ENCODE measurements at places on chromosomes 5 and 9.

GRCh38 chr5:55407984-55408383, 100.2 kb downstream of the MTREX start:
- DNase-seq: no peak

- no peak for DNase-seq
Measured at GRCh38 chr9:28984016-28984415, 1410.7 kb upstream of the C9orf72 start.

DNA sequence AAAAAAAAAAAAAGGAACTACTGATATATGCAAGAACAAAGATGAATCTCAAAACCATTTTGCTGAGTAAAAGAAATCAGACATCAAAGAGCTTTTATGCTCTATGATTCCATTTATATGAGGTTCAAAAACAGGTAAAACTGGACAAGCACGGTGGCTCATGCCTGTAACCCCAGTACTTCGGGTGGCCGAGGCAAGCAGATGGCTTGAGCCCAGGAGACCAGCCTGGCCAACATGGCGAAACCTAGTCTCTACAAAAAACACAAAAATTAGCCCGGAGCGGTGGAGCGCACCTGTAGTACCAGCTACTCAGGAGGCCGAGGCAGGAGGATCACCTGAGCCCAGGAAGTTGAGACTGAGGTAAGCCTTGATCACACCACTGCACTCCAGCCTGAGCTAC, 7.8 kb downstream of the PTBP3 start:
- DNase-seq: no peak

- DNase-seq: no peak
Measured at GRCh38 chr5:93189707-93190120, 391.3 kb downstream of the NR2F1-AS1 start.

- DNase-seq: no peak
Measured at GRCh38 chr9:125332527-125332926, 70.9 kb downstream of the GAPVD1 start.

- no peak for DNase-seq
Measured at GRCh38 chr9:16125629-16126028, 572.8 kb downstream of the CCDC171 start.

GRCh38 chr5:52824827-52825226, 37.1 kb downstream of the ITGA1 start:
- DNase-seq: no peak

DNA sequence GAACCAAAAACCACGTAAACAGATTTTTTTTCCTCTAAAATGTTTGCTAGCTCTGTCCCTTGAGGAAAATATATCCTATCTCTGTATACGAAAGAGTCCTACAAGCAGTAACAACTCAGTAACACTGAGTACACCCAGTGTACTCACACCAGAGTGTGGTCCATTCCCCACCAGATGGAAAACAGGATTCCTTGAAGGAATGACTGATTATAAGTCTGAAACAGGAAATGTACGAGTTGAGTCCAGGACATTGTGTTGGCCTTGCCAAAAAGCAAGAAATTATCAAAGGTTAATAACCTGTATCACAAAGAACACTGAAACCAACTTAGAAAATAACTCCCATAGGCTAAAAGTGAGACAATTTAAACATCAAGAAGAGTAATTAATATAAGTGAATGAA, 20.4 kb downstream of the GOLPH3 start:
- no peak for DNase-seq

- DNase-seq: no peak
Measured at GRCh38 chr5:107402434-107403227, 268.1 kb downstream of the EFNA5 start.

DNA sequence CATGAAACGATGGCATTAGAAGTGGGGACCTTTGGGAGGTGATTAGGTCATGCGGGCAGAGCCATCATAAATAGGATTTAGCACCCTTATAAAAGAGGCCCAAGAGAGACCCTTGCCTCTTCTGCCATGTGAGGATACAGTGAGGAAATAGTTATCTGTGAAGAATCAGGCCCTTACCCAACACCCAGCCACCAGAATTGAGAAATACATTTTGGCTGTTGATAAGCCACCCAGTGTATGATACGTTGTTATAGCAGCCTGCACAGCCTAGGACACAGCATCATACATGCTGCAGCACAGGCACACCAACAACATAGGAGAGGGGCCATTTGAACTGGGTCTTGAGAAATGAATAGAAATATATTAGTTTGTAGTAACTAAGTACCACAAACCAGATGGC, 8.0 kb upstream of the MAMDC2 start:
- no peak for DNase-seq

- DNase-seq: peak; percentile 68
Measured at GRCh38 chr9:133238272-133238850, 29.3 kb upstream of the OBP2B start.

- DNase-seq: no peak
Measured at GRCh38 chr9:91253488-91253887, 108.2 kb downstream of the AUH start.

- DNase-seq: no peak
Measured at GRCh38 chr5:143588933-143589662, 185.6 kb upstream of the NR3C1 start.

DNA sequence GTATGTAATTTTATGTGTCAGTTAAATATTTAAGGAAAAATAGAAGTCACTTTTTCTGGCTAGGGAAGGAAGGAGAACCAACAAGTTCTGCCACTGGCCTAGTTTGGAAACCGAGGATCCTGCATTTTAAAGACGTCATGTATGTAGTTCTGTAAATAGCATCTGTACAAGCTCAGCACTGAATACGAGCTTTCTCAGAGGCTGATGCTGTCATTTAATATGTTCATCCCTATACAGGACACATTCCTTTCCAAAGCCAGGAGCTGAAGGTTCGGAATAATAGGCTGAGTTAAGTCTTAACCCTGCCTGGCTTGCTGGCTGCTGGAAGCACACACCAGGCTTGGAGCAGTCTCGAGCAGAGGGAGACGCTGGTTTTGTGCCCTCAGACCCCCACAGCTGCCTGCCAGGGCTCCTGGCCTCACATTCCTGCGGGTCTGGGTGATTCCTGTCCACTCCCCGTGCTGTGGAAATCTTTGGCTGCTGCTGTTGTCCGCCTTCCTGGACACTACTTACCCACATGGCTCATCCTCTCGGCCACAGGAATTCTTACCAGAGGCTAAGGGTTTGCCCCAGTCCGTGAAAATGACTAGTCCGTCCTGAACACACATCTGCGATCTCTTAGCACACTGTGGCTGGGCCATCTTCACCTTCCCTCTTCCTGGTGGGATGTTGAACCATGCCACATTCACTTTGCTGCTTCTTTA, 36.6 kb downstream of the SLC46A2 start:
- no peak for DNase-seq

GRCh38 chr5:25362799-25363198, 718.0 kb upstream of the CDH10 start:
- DNase-seq: no peak

DNA sequence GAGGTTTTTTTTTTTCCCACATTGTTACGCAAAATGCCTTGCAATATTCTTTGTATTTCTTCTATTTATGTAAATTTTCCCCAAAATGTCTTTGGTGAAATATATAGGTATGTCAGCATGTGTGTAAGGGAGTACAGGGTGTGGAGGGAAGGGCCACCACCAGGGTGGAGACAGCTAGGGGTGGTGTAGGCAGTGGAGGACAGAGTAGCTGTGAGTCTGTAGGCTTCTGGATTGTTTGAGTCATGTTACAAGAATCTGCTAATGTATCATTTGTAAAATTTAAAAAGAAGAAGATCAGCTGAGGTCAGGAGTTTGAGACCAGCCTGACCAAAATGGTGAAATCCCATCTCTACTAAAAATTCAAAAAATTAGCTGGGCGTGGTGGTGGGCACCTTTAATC, 175.5 kb downstream of the NXNL2 start:
- DNase-seq: no peak

DNA sequence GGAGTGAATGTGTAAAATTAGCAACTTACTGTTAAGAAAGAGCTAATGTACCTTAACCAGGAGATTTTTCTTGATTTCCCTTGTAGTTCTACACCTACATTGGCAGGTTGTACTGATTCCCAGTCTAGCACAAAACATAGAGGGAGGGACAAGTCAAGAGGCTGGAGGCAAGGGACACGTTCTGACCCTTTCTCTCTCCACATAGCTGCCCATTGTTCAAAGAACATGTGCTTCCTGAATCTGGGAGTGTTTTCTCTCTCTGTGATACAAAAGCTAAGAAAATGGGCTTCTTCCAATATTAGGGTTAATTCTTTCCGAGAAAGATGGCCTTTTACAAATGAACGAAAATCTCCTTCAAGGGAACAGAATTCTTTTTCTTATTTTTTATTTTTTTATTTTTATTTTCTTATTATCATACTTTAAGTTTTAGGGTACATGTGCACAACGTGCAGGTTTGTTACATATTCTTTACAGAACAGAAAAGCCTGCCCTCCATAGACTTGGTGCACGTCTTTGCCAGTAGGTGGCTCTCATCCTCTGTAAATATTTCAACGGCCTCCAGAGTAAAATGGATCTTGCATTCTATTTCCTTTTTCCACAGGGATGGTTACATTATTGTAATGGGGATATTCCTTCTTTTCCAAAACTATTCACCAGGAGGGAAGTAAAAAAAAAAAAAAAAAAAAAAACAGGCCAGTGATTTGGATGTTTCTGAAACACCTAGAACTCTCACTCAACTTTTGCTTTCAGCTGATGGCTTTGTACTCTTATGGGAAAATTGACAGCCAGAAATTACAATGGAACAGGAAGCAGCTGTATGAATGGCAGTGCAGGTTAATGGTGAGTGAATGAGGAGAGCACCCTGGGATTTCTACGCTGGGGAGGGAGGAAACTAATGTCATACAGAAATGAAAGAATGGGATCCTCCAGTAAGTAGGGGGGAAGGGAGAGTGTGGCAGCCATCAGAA, 13.1 kb upstream of the IFNA5 start:
- DNase-seq: peak; percentile 12

GRCh38 chr9:117403848-117404247, 11.0 kb downstream of the ASTN2 start:
- no peak for DNase-seq
